ENCODE measurements at places on chromosomes 5 and 9.

DNA sequence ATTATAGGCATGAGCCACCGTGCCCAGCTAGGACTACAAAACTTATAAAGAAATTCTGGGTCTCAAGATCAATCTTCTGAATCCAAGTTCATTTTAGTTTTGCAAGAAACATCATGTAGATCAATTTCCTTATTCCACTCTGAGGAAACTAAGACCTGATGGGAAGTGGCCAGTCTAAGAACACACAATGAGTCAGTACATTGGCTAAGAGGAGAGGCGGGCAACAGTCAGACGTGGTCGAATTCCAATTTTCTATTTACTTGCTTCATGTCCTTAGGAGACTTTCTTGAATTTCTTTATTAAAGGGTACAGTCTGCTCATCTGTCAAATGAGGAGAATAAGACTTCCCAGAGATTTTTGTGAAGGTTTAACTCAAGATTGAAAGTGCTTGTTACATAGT, 432.1 kb upstream of the BRINP1 start:
- DNase-seq = no peak

DNA sequence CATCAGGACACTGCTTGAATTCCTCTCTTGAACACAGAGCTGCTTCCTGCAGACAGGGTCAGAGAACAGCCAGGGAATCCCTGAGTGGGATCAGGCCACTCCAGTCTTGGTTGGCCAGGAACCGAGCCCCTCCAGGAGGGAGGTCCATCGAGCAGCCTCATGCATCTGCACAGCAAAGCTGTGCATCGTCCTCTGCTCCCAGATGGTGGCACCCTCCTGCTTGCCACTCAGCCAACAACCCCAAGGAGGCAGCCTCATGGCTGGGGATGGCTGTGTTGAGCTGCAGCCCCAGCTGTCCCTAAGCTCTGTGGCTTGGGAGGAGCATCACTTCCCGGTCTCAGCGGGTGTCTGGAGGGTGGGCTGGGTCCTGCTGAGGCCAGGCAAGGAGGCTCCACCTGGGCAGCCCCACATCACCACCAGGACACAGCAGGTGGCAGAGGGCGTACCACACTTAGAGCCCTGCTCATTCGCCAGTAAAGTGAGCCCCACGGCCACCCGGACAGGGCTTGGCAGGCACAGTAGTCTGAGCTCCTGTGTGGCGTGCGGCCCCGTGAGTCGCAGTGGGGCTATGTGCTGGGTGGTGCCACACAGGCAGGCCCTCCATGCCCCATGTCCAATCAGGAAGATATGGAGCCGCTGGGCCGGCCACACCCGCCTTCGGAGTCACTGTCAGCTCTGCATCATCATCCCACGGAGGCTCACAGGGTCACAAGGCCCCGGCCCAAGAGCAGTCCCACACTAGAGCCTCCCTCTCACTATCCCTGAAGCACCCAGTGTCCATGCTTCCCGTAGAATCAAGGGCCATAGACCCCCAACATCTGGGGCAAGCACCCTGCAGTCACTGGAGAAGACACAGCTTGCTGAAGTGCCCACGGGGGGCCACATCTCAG, 11.9 kb downstream of the LPCAT1 start:
- no peak for DNase-seq

DNA sequence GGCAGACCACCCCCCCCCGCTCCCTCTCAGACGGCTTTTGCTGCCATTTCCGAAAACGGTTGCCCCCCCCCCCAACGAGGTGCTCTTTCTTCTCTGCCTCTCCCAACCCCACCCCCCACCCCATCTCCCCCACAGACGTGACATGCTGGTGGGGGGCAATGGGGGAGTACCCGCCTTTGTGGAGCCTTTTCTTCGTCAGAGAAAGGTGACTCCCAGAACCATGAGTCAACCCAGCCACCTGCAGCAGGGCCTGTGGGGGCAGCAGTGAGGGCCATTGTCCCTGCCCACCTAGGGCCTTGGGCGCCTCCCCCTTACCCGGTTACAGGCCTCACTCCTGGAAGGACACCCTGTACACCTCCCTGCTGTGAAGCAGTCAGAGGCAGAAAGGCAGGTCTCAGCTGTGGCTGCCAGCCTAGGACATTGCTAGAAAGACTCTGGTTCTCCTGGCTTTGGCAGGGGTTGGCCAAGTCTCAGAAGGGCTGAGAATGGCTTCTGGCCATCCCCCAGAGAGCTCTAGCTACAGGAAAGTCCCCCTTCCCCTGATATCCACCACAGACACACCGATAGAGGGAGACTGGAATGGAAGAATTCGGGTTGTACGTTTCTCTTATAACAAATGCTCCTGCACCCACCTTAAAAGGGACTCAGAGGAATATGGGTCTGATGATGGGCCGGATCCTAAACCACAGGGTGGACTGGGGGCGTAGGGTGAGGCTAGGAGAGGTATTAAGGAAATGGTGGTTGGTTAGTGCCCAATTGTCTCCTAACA, 2.2 kb downstream of the DNAJB5 start:
- no peak for DNase-seq

GRCh38 chr5:156497804-156498208, 170.8 kb downstream of the SGCD start:
- DNase-seq = no peak

DNA sequence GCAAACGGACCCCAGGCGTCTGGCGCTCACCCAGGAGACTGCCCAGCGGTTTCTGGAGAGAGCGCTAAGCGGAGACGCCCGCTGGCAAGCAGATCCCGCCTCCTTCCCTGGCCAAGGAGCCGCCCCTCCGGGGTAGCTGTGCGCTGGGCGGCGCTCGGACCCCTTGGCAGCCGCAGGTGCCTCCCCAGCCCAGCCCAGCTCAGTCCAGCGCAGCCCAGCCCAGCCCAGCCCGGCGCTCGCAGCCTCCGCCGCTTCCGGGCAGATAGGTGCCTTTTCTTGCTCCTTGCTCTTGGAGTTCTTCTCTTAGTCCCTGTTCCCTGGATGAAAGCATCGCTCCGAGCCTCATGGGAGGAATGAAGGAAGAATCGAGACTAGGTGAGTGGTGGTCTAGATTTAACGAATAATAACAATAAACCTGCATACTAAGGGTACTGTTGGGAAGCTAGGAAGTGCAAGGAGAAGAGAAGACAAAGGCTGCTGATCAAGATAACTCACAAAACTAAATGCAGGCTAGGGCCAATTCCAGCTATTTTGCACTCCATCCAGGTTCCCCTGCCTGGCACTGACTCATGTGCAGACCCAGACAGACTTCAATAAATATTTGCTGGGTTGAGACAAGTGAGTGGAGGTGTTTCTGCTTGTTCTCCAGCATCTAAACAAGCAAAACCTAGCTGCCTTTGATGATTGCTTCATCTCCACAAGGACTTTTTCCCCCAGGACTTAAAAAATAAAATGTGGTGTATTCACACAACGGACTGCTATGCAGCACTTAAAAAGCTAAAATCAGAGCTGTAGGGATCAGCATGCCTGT, at the start of gene STK32A:
TSS of gene STK32A (plus strand) at position 202 of the 811 bp plus-strand sequence. CDS start 4,609 bp downstream, outside the sequence.
- no peak for DNase-seq

DNA sequence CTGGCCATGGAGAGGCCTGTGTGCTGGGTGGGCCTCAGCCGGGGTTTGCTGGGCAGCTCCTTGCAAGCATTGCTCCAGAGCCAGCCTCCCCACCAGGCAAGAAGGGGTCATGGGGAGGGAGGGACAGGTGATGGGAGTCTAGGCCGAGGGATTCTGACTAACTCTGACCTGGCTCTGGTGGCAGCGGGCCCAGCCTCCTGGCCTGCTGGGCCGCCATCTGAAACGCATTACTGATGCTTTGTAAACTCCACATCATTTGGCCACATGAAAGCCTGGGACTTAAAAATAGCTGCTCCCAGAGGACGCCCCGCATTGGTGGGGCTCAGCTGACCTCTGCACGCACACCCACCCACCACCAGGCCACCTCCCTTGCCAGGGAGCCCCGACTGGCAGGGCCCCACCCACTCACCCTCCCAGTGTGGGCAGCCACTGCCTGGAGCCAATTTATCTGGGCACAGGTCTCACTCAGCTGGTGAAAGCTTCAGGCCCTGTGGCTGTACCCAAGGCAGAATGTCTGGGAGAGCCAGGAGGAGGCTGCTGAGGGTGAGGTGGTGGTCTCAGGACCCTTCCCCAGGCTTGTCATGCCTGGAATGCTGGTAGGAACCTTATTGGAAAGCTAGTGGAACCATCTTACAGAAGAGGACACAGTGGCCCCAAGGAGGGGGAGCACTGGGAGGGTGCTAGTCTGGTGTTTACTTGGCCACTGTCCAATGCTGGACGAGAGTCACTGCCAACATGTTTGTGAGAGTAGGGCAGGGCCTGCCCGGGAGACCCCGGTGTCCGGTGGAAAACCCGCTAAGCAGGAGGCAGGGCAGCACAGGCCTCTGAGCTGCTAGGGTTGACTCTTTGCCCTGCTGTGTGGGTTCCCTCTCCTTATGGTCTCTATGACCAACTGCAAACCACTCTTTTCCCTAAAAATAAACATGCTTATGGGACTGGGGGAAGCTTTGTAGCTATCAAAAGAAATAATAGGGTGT, 10.8 kb downstream of the TCF7 start:
- no peak for DNase-seq

DNA sequence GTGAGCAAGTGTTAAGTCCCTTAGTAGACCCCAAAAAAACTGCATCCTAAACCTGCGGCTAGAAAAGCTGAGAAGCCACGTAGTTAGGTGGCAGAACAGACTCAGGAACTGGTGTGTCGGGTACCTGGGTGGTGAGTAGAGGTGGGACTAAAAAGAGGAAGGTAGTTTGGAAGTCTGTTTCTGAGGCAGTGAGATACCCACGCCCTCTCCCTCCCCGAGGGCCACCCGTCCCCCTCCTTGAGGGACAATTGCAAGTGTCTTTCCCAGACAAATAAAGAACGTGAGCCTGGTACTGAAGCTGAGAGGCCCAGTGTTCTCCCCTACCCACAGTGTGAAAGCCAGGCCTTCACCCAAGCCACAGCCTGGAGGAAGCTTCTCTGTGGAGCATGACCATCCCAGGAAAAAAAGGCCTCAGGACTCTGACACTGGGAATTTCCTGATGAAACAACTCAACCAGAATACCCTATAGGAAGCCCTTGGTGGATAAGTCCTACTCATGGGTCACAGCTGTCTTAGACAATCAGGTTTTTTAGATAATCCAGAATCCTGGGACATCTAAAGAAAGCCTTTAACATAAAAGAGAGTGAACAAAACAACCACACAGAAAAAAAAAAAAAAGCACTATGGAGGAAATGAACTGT, 7.0 kb upstream of the CD74 start:
- DNase-seq = no peak

GRCh38 chr5:23820765-23821471, 313.5 kb downstream of the PRDM9 start:
- DNase-seq = no peak

DNA sequence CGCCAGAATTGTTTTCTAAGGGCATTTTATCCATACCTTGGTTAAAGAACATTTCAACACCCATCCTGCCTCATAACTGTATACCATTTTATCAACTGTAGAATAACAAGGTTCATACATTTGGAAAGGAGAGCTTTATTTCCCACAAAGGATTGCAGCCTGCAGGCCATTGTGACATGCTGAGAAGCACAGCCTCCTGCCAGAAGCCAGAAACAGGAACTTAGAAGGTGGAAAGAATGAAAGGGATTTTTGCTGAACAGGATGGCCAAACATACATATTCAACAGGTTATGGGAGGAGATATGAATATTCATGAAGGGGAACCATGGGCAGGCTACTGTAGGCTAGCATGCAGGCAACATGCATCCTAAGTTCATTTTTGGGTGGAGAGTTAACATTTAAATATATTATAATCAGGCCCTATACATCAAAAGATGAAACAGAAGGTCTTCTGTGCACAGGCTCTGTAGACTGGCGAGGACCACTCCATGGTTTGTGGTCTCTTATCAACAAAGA, 59.9 kb upstream of the DIRAS2 start:
- DNase-seq = no peak

- DNase-seq = no peak
Measured at GRCh38 chr5:172941067-172941516, 18.1 kb upstream of the RPL26L1 start.

- no peak for DNase-seq
Measured at GRCh38 chr5:59790376-59790775, 103.2 kb downstream of the PDE4D start.

- no peak for DNase-seq
Measured at GRCh38 chr5:90853750-90854149, 295.2 kb downstream of the ADGRV1 start.

DNA sequence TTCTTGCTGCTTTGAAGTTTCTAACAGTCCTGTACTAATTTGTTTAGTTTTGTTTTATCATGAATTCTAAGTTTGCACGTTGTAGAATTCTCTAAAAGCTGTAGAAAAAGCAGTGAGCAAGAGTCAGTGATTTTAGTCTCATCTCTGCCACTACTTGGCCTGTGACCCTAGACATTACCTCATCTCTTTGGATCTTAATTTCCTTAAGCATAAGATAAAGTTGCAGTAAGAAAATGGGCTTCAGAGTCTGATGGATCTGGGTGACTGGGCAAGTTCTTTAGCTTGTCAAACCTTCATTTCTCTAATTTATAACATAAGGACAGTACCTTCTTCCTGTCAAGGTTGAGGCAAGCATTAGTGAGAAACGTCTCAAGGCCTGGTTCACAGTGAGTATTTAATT, 247.9 kb downstream of the DMRT2 start:
- DNase-seq = no peak

DNA sequence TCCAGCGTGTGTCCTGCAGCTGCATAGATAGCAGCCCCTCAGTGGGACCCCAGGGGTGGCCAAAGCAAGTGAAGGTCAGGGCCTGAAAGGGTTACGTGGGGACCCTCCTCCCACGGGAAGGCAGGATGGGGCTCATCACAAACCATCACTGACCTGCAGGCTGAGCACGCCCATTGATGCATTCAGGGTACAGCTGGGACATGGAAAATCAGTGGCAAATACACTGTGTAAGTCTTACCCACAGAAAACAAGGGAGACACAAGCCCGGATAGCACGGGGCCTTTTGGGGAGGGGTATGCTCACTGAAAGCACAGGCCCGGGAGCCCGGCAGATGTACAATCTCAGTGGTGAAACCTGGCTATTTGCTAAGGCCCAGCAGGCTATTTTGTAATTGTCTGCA, 49.1 kb downstream of the SEMA4D start:
- no peak for DNase-seq

DNA sequence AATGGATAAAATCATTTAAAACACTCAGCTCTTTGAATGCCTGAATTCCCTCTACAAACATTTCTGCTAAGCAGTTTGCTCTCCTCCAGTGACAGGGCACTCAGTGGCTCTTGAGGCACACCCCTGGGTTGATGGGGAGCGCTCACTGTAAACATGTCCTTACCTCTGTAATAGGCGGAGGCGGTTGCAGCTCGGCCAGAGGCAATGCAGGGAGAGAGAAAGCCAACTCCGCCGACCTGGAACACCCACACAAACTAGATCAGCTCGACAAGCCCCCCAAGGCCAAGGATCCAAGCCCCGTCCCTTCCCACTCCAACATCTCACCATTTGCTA, 329 bp downstream of the CDC23 start:
- peak; percentile 3 for DNase-seq

GRCh38 chr9:94931740-94932139, 205.2 kb downstream of the AOPEP start:
- no peak for DNase-seq

- peak; percentile 57 for DNase-seq
Measured at GRCh38 chr9:114958021-114958843, 27.8 kb upstream of the TNFSF8 start.

- no peak for DNase-seq
Measured at GRCh38 chr5:67475489-67475888, 278.9 kb upstream of the CD180 start.
